Left colon (tissue), 2 donors: ENCODE measurements at places on chromosomes 3 and 15. TPM values are rescaled to one million over a fixed set of nuclear protein-coding genes. Genes with fewer than 3 reads are reported as not detected.

RAB43 gene
- 28.7 TPM for total RNA-seq

C2CD4B gene
- total RNA-seq: 2.8 TPM

ZCWPW2 gene
- total RNA-seq: 0.42 TPM

HHLA2 gene
- 183 TPM for total RNA-seq

CAMP gene
- total RNA-seq: 0.40 TPM

DNA sequence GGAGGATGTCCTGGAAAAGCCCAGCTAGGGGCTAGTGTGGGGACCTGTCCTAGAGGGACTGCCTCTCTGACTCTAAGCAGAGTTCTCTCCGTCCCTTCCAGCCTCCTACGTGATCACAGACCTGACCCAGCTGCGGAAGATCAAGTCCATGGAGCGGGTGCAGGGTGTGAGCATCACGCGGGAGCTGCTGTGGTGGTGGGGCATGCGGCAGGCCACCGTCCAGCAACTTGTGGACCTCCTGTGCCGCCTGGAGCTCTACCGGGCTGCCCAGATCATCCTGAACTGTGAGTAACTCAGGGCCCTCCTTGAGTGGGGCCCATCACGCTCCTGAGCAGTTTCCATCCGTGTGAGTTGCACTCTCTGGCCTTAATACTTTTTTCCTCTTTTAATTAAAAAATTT is 13.0 kb downstream of the IRAK2 start:
- DNase-seq: no peak

DNA sequence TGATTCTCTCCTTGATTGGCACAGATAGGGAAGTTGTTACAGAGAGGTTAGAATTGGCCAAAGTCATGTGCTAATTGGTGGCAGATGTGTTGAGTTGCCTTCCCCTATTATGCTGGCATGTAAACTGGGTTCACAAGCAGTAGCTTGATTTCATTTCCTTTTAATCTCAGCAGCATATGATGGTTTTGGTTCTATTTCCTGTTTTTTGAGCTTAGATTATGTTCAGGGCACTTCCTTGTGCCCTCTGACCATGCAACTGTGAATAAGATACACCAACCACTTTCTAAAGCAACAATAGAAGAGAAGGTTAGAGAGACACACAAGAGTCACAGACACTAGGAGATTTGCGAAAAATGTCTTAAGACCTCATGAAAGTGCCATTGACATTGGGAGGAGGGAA is 16.5 kb downstream of the HPS3 start:
- no peak for DNase-seq

GRCh38 chr3:159301961-159302360 is 500.1 kb downstream of the MFSD1 start:
- DNase-seq: no peak

- no peak for DNase-seq
Observed at GRCh38 chr3:184360929-184361531, 375 bp downstream of the CLCN2 start.

- DNase-seq: no peak
Observed at GRCh38 chr3:69746119-69746518, 6.9 kb downstream of the MITF start.

DNA sequence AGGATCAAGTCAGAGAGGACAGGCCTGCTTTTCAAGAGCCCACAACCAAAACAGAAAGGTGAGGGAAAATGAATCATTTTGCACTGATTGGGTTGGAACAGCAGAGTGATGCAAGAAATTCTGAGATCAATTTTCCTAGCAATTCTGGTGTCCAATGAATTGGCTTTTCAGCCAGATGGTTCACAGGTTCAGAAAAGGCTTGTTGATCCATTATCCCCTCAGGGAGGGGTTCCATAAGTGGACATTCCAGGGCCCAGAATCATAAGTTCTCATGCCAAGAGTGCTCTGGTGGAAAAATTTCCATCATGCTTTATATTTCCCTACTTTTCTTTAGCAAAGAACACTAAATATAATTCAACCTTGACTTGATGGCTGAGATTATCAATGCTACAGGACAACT is 16.2 kb downstream of the RBP2 start:
- DNase-seq: no peak

DNA sequence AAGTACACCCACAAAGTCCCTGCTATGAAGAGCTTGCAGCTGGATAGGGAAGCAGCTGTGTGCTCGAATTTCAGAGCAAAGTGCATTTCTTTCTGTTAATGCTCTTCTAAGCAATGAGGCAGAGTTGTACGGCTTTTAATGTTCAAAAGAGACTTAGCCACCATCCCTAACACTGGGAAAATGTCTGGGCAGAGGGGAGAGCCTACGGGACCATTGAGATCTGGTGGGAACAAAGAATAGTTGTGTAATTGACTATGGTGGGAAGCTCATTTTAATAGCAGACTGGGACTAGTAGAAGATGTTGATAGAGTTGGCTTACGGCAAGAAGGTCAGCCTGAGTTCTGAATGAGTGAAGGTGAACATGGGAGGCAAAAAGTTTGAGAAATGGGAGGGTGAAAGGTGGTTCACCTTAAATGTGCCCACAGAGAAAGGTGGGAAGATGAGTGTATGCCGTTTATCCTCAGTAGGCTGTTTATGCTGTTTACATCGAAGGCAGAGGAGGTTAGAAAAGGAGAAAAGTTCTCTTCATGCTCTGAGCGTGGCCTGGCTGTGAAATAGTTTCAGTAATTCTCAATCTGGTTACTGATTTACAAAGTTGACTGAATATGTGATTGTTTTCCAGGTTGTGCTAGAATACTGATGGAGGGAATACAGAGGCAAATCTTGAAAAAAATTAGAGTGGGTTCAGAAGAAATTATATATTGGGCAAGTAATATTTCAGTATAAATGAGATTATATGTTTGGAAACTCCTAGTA is 22.9 kb upstream of the UTS2B start:
- DNase-seq: no peak

DNA sequence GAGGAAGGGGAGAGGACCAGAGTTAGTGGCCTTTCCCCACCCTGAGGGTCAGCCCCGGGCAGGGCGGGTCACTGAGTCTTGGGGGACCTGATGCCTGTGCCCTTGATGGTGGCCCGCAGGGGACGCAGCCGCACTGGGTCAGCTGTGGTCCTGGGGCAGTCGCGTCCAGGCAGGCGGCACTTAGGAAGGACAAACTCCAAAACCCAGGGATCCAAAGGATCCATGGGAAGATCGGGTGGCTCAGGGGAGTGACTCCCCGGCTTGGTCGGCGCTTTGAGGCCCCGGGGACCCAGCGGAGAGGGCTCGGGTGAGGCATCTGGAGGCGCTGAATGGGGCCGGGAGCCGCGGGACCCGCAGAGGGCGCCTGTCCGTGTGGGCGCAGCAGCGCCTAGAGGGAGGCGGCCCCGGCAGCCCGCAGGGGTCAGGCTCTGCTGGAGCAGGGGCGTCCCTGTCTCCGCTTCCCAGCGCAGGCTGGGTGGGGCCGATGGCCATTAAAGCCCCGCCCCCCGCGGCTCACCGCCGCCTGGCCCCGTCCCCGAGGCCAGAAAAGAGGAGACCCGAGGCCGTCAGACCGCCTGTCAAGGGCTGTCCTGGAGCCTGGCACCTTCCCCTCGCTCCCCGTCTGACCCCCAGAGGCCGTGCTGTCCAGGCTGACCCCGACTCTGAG is 17.5 kb downstream of the CIDEC start:
- DNase-seq: peak; percentile 77

DNA sequence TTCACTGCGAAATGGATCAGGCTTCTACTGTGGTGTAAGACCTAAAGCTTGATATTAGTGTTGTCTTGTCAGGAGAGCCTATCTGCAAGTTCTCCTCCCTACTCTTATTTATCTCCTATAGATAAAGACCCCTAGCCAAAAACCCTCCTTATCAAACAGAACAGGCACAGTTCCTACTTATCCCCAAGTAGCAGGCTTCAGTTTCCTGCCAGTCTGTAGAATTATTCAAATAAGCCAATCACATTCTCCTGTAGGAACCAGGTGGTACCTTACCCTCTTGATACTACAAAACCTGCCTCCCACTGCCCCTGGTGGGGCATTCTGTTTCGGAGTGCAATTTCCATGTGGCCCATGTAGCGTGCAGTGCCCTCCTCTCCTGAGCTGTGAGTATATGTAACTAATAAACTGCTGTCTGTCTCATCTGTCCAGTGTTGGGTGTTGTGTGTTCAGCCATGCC is 28.7 kb downstream of the HDGFL3 start:
- DNase-seq: no peak

DNA sequence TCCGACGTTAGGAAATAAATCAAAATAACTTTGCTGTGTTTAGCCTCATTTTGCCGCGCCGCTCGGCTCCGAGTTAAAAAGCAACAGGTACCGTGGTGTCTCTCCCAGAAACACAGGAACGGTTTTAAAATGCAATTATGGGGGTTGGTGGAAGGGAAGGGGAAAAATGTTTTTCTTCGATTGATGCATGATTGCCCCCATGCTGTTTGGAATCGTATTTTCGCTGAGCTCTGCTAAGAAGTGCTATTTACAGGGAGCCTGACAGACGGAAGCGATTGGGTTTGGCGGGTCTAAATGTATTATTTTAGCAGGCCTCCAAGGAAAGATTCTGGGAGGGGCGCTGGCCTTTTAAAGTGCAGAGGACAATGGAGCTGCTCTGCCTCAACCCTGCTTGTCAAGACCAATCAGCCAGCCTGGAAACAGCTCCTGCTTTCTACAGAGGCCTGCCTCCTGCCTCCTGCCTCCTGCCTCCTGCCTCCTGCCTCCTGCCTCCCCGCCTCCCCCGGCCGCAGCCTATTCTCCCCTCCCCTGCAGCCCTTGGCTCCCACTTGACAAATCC is 156.7 kb upstream of the TLE3 start:
- peak; percentile 20 for DNase-seq

DNA sequence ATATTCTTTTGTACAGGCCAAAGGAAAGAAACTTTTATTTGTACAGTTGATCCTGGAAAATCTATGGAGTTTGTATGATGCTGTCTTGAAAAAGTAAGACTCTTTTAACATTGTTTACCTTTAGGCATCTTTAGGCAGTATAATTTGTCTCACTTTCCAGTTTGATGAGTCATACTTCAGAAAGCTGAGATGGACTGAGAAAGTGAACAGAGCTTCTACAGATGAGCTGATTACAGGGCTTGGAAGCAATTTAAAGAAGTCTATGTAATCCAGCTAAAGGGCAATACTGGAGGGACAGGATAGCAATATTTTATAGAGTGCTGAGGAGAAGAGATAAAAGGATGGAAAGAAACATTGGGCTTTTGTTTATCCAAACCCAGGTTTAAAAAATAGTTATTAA is 123.5 kb upstream of the GOLGA6L4 start:
- no peak for DNase-seq

DNA sequence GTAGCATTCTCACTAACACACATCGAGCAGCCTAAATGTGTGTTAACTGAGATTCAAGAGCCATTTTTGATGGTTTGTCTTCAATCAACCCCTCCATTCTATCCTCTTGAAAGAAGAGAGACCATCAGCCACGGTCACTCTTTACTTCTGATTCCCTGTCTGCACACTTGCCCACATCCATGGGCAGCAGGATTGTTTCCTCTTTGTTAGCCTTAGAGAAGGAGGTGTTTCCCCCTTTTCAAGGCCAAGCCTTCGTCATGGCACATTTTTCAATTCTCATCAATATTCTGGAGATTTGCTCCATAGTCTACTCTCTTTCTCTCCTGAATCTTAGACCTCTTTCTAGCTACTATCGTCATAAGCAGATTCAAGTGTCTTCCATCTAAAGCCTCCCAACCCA is 522.4 kb upstream of the NAALADL2 start:
- no peak for DNase-seq

GRCh38 chr3:15754047-15754446 is 43.7 kb downstream of the ANKRD28 start:
- no peak for DNase-seq

- no peak for DNase-seq
Observed at GRCh38 chr3:108183971-108184370, 38.3 kb downstream of the IFT57 start.

- DNase-seq: no peak
Observed at GRCh38 chr3:55902221-55902900, 415.3 kb upstream of the WNT5A start.
